ENCODE measurements at places on chromosomes 5 and 9. TPM values are rescaled to one million over a fixed set of nuclear protein-coding genes. Genes with fewer than 3 reads are reported as not detected.

The PCDHB9 gene
- total RNA-seq: 1.9 TPM

The ZNF782 gene
- 10.6 TPM for total RNA-seq

The FAXDC2 gene
- total RNA-seq: 15.0 TPM

The LMAN2 gene
- 129 TPM for total RNA-seq

- no peak for DNase-seq
Observed at GRCh38 chr9:38318759-38319495, 73.6 kb upstream of the ALDH1B1 start.

- DNase-seq: no peak
Observed at GRCh38 chr9:109689701-109690100, 90.3 kb upstream of the PALM2AKAP2 start.

DNA sequence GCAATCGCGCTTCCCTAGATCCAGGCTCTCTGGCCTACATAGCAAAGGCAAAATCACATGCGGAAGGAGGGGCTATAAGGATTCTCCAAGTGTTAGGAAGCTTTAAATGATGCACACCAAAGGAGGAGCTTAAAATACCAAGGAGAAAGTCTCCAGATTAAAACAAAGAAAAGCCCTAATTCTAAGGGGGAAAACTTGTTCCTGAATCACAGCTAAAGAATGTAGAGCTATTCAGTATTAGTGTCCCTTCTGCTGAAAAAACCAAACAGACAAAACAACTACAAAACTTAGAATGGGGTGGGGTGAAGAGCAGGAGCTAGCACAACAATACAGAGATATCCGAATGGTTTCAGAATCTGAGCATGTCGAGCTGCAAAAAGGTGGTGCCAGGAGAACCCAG is 213.7 kb downstream of the DCP2 start:
- DNase-seq: no peak

GRCh38 chr9:35923927-35924763 is 14.9 kb downstream of the SPAAR start:
- DNase-seq: no peak

GRCh38 chr5:159133041-159133741 is 33.5 kb upstream of the EBF1 start:
- no peak for DNase-seq

GRCh38 chr5:146647656-146648199 is 131.7 kb upstream of the GPR151 start:
- DNase-seq: no peak

- no peak for DNase-seq
Observed at GRCh38 chr9:105275938-105276337, 31.5 kb downstream of the SLC44A1 start.

DNA sequence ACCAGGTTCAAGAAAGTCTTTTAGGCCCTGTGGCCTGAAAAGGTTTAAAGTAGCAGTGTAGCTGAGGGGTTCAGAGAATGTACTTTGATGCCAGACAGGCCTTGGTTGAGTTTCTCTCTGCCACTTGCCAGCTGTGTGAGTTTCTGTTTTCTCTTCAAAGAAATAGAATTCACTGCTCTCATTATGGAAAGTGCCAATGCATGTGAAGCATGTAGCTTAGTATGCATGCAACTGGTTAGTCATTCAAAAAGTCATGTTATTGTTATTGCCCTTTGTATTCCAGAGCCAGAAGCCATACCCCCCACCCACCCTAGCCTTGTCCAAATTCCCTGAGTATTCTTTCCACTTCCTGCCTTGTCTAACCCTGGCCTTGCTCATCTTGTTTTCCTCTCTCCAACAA is 101.7 kb downstream of the ADRB2 start:
- DNase-seq: no peak

DNA sequence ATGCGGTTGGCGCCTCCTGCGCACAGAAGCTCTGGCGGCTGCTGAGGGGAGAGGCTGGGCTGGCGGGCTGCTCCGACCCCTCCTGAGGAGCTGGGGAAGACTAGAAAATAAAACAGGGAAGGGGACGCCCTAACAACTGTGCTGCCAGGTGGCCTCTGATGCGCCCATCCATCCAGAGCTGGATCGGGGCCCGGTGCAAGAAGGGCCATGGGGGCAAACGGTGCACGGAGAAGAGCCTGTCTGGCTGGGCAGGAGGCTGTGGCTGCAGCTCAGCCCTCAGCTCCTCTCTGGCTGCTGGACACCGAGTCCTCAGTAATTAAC is 21.0 kb upstream of the MRNIP start:
- no peak for DNase-seq
